Cardiac muscle cell (in vitro differentiated cells and primary cell): ENCODE measurements at places on chromosomes 11 and 22.
A peak's percentile ranks its signal among the peaks of the same experiment; 100 is the strongest.

DNA sequence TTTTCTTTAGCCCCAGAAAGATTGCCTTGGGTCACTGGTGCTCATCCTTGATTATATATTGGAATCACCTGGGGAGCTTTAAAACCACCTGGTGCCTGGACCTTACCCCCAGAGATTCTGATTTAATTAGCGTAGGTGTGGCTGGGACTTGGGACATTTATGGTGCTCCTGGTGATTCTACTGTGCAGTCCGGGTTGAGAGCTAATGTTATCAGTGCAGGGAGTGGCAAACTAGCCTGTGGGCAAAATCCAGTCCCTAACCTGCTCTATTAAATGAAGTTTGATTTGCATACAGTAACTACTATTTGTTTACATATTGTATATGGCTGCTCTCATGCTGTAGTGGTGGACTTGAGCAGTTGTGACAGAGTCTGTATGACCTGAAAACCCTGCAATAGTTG, 134.0 kb upstream of the SORL1-AS1 start:
- H3K27ac ChIP-seq: no peak overlapping the region
- no peak overlapping the region for H3K4me3 ChIP-seq
- no peaks in the 10 kb centered on the region for H3K36me3 ChIP-seq
- DNase-seq: no peak
- H3K27me3 ChIP-seq: no peaks in the 10 kb centered on the region
- H3K4me1 ChIP-seq: no peaks in the 10 kb centered on the region

DNA sequence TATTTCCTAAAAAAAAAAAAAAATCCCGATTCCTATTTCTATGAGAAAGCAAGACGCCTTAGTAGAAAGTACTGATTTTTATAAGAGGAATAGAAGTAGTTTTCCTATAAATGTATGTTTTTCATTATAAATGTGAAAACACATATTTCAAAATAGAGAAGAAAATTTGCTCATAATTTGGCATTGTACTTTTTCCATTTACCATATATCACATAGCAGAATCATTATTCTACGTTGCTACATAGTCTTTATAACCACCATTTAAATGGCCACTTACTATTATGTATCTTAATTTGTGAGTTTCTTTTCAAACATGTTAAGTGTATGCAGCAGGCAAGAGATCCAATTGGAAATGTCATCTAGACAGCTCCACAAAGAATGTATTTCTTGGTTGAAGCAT, 99.0 kb downstream of the CCDC34 start:
- no peaks in the 10 kb centered on the region for H3K36me3 ChIP-seq
- no peaks in the 10 kb centered on the region for H3K4me1 ChIP-seq
- H3K27me3 ChIP-seq: no peaks in the 10 kb centered on the region

- peaks cover 50% of the 10 kb centered on the region for H3K27me3 ChIP-seq
- H3K36me3 ChIP-seq: no peaks in the 10 kb centered on the region
- DNase-seq: no peak
- H3K27ac ChIP-seq: no peak overlapping the region
Observed at GRCh38 chr11:117589063-117589462, 208.0 kb downstream of the DSCAML1 start.

DNA sequence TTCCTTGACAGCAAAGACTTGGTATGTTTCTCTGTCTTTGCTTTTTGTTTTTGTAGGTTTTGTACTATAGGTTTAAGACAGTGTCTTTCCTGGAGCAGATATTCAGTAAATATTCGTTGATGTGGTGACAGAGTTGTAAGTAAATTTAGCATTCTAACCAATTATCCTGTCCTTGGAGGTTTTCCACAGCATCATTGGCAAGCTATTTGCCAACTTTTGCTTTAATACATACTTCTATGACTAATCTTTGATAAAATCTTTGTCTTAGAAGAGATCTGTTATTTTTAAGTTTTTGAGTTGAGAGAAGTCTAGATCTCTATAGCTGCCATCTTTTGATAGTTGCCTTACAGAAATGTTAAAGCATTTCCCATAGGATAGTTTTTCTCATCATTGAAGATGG, 3.8 kb downstream of the USP47 start:
- H3K36me3 ChIP-seq: no peaks in the 10 kb centered on the region
- no peaks in the 10 kb centered on the region for H3K27me3 ChIP-seq
- DNase-seq: no peak
- H3K4me1 ChIP-seq: peaks cover 62% of the 10 kb centered on the region
- peak overlapping the region; percentile 97 for H3K27ac ChIP-seq

GRCh38 chr11:116356451-116356850, 416.3 kb downstream of the BUD13 start:
- no peak overlapping the region for H3K4me3 ChIP-seq
- H3K27ac ChIP-seq: no peak overlapping the region
- no peaks in the 10 kb centered on the region for H3K4me1 ChIP-seq
- H3K36me3 ChIP-seq: no peaks in the 10 kb centered on the region
- no peak for DNase-seq

GRCh38 chr22:39475902-39476301, 19.1 kb downstream of the MGAT3 start:
- no peak overlapping the region for H3K27ac ChIP-seq
- H3K4me1 ChIP-seq: peaks cover 39% of the 10 kb centered on the region
- no peaks in the 10 kb centered on the region for H3K36me3 ChIP-seq
- no peak overlapping the region for H3K4me3 ChIP-seq
- H3K27me3 ChIP-seq: no peaks in the 10 kb centered on the region
